Posterior vena cava (tissue), 2 donors: ENCODE measurements at places on chromosomes 11 and 22. TPM values are rescaled to one million over a fixed set of nuclear protein-coding genes. Genes with fewer than 3 reads are reported as not detected.

The FXYD2 gene
- 4.5 TPM for total RNA-seq

The VPS51 gene
- total RNA-seq, result 103 TPM

The EXPH5 gene
- 1.3 TPM for total RNA-seq

The PISD gene
- 44.6 TPM for total RNA-seq

The GP1BB gene
- total RNA-seq, result 0.83 TPM
